ENCODE measurements at places on chromosomes 12 and 14.

DNA sequence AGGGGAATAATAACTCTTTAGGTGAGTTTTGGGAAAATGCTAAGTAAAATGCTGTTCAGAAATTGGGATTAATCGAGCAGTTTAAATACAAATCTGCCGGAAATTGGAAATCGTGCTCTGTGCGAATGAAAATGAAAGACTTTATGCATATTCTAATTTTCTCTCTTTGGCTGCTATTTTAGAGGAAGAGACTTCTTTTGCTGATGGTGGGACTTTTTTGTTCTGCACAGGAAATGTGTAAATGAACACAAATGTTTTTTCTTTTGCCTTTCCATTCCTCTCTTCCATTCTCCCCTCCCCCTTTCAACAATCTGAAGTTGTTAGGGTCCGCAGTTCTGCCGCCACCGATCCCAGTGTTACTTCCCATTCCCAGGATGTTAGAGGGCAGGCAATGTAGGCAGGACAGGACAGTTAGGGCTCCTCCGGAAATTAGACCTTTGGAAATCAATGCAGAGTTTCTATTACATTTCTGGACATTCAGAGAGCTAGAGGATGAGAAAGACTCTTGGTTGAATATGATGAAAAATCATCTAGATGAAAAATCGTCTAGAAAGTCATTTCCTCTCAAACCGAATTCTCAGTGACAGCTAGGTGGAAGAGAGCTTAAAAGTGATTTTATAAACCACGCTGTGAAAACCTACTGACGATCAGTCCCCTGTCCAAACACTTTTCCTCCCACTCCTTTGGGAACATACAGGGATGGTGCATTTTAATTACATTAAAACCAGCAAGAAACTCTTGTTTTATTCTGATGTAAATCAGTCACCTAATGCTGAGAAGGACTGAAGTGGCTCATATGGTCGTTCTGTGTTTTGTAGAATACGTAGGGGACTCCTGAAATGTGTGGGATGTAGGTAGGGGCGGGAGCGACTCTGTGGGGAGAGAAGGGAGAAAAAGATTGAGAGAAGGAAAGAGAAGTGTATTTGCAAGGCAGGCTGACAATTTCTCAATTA lies 17.8 kb downstream of the FOXG1 start:
- no peak for DNase-seq

DNA sequence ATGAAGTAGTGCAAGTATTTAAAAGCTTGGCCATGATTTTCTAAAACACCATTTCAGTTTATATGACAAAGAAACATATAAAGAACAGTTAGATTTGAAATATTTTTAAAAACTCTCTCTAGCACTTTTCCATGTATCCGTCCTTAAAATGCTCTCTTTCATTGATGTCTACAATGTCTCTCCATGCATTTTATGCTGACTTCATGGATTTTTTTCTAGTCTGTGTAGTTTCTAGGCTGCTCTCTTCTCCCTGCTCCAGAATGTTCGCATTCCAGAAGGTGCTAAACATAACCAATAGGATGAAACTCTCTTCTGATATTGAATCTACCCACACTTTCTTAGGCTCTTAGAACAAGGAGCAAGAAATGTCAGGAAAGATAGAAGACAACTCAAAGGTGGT lies 124.8 kb downstream of the PLCZ1 start:
- no peak for DNase-seq

- DNase-seq: no peak
These were observed 177.3 kb upstream of the PLXNC1 start for GRCh38 chr12:93970900-93971688.

GRCh38 chr12:70196811-70197281 lies 46.4 kb upstream of the CNOT2 start:
- DNase-seq: no peak

GRCh38 chr14:106657460-106657859 lies 1131.1 kb downstream of the TMEM121 start:
- no peak for DNase-seq

DNA sequence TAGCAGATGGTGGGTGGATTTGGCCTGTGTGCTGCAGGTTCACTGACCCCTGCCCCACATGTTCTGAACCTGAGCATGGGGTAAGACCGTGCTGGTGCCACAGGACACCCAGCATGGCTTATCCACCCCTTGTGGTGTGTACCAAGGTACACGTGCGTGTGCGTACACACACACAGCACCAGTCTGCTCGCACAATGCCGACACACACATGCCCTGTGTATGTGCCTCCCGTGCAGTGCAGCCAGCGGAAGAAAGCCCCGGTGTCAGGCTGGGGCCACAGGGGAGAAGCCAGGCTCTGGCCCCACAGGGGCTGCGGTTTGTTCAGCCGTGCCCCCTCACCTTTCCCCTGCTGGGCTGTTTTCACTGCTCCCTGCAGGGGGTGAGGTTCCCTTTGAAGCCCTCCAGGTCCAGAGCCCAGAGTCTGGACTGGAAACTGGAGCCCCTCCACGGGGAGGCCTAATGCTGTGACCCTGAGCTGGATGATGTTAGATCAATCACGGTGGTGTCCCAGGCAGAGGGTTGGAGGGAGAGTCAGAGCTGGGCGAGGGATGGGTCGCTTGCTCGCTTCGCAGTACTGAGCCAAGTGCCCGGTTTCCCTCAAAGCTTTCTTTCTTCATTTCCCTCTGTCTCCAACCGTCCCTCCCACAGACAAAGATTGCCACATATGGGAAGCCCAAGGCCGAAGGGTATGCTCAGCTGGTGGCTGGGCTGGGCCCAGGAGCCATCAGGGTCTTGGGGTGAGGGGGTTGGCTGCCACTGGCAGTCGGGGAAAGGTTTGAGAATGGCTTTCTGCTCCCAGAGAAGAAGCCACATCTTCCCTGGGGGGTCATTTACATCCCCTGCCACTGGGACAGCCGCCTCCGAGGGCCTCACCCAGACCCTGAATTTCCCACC lies 6.2 kb downstream of the DTX1 start:
- no peak for DNase-seq

DNA sequence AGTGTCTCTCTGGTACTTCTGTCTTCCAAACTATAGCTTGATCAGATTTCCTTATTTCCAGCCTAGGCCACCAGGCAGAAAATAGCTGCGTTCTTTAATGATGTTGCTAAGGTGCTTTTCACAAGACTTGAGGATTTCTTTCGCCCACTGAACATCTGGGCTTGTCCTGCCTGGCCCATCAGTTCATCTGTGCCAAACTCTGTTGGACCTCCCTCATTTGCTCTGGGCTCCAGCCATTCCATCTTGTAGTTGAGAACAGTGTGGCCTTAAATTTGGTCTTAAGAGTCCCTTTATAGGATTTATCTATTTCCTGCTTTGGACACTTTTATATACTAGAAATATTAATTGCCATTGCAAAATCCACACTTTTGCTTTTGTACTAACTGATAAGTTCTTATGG lies 109.6 kb downstream of the TTLL5 start:
- no peak for DNase-seq

- DNase-seq: peak; percentile 80
These were observed 883.7 kb upstream of the TMEM132C start for GRCh38 chr12:127383281-127383680.

- DNase-seq: no peak
These were observed 23.4 kb upstream of the RAB35 start for GRCh38 chr12:120139958-120140357.
